ENCODE measurements at places on chromosomes 1 and 21.

DNA sequence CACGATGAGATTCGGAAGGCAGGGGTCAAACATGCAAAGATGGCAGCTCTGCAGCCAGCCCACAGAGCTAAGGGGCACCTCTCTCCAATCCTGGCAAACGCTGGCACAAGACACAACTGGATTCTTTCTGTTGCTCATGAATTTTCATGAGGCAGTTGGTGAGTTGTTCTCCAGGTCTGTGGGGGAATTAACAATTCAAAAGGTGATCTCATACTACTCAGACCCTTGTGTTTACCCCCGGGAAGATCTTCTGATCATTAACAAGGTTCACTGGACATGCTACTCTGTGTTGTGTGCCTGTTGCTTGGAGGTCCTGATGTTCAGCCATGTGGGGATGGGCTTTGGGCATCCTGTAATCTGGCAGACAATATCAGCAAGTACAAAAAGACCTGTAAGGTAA is 128.9 kb downstream of the HHAT start:
- no peak for DNase-seq

DNA sequence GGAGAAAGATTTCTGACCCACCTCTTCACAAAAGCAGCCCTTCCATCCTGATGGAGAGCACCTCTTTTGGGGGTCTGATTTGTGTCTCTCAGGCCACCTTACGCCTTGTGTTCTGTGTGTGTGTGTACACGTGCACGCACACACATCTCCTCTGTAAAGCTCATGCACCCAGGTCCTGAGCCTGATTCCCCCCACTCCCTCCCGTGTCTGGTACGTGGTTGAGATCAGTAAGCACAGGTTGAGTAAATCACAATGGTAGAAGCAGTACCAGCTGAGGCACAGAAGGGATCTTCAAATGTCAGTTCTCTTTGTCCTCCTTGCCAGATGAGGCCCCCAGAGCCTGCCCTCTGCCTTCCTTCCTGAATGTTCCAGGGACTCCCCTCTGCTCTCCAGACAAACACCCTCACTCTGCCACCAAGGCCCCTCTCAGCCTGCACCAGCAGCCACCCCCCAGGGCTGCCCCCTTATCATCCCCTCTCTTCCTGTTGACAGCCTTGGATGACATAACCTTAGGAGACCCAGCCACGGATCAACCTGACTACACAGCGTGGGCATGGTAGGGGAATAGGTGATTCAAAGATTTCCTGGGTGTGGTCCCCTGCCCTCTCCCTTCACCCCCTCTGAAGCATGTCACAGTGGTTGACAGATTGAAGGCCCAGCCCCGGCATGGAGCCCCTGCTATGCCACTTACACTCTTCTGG is 112.8 kb downstream of the HIVEP3 start:
- no peak for DNase-seq

DNA sequence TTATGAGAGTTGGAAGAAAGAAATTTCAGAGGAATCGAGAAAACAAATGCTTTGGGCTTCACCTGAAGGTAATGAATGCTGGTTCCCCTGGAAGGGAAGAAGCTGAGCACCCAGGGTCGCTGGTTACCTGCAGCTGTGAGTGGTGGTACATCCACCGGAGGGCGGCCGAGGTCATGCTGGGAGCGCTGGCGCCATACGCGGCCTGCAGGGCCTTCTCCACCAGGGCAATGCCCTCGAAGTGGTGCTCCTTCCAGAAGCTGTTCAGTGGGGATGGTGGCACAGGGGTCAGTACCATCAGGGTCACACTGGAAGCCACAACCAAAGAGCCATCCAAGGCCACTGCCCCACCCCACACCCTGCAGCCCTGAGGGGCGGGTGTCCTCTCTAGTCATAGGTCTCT is 16.8 kb downstream of the MRTO4 start:
- DNase-seq: no peak

- DNase-seq: no peak
These were observed 279.9 kb upstream of the RUNX1 start for GRCh38 chr21:35328856-35329455.

DNA sequence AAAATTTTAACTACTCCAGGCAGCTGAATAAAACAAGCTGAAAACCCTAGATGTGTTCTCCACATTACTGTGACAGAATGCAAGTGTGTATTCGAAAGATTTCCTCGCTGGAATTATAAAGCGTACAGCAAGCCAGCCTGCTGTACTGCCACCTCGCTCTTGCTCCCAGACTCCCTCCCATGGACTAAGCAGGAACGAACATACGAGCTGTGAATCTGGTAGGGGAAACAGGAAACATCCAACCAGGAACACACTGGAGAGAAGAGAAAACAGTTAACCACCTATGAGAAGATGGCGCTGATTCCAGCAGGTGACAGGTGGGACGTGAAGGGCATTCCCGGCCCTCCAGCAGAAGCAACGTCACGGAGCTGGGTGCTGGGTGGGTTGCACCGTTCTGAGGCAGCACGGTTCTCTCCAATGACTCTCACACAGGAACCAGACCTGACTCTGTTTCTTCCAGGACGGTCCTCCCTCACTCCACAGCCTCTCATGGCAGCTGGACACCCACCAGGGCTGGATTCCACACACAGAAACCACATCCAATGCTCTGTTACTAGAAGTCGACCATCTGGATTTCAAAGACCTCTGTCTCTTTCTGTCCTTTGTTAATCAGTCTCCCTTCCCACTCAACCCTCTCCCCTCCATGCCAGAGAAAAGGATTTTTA is 219.2 kb downstream of the RERE start:
- peak; percentile 44 for DNase-seq

GRCh38 chr1:39528082-39528481 is 36.6 kb downstream of the BMP8A start:
- no peak for DNase-seq

DNA sequence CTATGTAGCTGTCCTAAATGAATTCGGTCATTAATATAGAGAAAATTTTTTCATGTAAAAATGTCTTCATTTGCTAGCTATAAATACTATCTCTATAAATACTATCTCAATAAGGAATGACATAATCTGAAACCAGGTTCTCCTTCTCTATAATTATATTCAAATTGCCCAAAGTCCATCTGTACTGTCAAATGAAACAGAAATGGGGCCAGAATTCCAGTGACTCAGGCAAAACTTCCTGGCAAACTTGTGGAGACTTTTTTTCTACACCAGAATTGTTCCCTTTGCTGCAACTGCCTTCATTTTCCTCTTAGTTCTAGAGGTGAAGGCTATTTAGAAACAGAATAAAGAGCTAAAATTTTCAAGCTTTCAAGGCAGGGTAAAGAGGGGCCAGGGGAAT is 152.5 kb downstream of the KCNH1 start:
- no peak for DNase-seq

GRCh38 chr1:167443757-167444156 is 74.6 kb downstream of the CD247 start:
- DNase-seq: no peak

GRCh38 chr21:31599563-31599962 is 59.9 kb upstream of the SOD1 start:
- DNase-seq: no peak

GRCh38 chr1:175222296-175222938 is 29.8 kb upstream of the KIAA0040 start:
- no peak for DNase-seq

GRCh38 chr1:102097451-102097850 is 100.7 kb upstream of the OLFM3 start:
- peak; percentile 14 for DNase-seq

DNA sequence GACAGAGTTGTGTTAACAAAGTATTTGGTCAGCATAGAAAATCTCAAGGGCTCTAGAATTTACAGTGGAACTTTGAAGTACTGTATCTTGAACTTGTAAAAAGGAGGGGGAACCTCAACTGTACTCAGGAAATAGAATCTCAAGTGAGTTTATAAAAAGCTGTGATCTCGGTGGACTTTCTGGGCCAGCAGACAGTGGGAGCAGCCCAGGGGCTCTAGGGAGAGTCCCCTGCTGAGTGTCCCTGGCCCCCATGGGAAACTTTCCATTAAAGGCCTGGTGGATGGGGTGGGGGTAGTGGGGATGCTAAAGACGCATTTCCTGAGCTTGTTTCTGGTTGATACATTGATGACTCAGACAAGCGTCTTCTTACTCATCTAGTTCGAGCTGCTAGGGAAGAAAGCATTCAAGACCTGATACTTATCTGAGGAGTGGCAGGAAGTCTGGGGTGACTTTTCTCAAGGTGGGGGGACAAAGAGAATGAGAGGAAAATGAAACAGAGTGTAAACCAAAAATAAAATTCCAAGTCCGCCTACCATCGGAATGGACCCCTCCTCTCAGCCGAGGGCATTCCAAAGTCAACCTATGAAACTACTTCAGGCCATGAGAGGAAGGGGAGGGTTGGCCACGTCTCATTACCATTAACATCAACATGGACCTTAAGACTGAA is 65.5 kb downstream of the NID1 start:
- DNase-seq: no peak

- DNase-seq: no peak
These were observed 70.0 kb upstream of the SIM2 start for GRCh38 chr21:36628761-36629460.

- DNase-seq: no peak
These were observed 7.3 kb downstream of the C8B start for GRCh38 chr1:56958526-56958925.

DNA sequence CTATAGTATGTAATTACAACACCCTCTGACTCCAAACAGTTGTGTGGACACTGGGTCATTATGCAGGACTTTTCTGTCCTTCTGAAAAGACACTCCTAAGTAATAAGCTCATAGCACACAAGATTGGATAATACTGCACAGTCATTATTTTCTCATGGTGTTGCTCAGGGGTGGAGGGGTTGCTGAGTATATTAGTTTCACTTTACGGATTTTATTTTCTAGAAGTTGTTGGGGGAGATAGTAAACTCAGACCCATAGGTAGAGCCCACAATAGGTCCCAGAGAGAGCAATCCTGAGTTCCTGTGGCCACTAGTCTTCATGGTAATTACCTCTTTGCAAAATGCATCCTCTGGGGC is 53.4 kb downstream of the DUSP10 start:
- no peak for DNase-seq

DNA sequence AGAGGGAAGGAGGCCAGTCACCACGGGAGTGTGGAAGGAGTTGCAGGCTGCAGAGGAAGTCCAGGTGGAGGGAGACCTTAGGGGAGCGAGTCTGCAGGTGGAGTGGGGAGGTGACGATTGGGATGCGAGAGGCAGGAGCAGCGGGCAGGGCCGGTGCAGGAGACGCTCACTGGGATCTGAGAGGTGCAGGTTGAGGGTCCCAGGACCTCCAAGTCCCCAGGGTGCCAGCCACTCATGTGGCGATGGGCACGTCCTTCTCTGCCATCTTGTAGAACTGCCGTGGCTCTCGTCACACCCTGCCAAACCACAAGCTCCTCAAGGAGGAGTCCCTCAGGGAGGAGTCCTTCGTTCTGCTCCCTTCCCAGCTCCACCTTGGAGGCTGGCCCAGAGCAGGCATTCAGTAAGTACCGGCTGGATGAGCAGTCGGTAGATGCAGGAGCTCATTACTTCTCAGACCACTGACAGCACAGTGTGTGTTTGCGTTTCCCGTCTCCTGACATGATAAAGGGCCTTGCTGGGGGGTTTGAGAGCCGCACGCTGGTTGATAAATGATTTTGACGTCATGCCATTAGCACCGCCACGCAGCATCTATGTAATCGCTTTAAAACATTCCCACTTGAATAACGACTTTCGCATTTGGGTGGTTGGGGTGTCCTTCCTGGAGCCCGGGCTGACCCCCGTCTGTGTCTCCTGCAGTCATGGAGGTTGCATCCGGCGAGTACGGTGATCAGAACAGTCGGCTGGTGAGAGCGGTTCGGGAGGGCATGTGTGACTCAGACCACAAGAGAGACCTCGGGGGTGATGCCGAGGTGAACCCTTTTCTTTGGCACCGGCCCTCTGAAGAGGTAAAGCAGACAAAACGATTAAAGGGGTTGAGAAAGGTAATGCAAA is 27.8 kb downstream of the TFF3 start:
- DNase-seq: no peak

DNA sequence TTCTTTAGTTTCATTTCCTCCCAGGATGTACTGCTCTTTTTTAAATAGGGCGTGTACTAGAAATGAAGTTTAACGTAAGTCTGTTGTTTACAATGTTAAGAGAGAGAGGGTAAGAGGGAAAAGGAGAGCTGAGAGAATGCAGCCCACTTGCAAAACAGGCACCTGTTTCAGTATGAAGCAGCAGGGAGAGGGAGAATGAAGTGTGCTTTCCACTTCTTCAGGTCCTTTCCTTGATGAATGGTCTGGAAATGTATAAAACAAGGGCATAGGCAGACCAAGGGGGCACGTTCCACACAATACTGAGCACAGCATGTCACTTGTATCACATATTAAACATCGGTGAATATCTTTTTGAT is 2.0 kb downstream of the KCNA3 start:
- no peak for DNase-seq

DNA sequence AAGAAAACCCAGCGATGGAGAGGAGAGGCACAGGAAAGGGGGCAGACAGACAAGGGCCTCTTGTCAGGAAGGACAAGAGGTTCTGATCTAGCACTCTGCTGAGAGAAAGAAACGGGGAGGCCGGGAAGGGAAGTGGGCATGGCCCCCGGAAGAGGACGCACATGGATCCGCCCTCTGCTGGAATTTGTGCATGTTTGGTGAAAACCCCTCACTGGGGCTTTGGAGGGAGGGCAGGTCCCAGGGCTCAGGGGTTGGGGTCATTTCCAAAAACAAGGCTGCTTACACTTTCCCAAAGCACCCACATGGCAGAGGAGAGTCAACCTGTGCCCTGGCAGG is 32.4 kb upstream of the ECE1 start:
- no peak for DNase-seq

- DNase-seq: no peak
These were observed 88.4 kb downstream of the SDCCAG8 start for GRCh38 chr1:243343970-243344937.

GRCh38 chr1:108097018-108097417 is 103.1 kb downstream of the SLC25A24 start:
- no peak for DNase-seq

- peak; percentile 49 for DNase-seq
These were observed 3.4 kb upstream of the SLC25A34 start for GRCh38 chr1:15732686-15733081.

DNA sequence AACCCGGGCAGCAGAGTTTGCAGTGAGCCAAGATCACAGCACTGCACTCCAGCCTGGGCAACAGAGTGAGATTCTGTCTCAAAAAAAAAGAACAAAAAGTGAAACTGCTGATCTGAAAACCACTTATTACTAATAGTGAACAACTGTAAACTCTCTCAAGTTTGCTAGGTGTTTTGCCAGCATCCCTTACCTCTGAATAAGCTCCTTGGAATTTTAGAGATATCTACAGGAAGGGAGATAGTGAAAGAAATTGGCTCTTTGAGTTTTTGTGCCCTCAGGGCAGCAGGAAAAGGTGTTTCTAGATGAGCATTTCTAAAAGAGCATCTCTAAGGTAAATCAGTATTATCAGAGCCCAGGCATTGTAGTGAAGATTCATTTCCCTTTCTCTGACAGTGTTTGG is 27.1 kb downstream of the PARK7 start:
- DNase-seq: no peak

DNA sequence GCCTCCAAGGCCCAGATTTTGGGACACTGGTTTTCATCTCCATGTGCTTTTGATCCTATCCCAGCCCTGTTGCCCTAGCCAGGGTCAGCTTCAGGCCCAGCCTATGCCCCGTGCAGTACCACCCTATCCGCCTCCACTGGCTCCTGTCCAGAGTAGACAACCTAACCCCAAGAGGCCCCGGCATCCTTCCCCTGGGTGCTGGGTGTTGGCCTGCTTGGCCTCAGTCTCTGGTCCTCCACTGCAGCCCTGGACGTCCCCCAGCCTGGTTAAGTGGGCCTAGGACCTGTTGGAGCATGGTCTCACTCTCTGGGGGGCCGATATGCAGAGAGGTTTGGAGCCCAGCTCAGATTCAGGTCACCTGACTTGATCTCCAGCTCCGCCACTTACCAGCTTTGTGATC is 1.6 kb downstream of the CSF3R start:
- no peak for DNase-seq

GRCh38 chr1:109467301-109467777 is 993 bp downstream of the SYPL2 start:
- DNase-seq: no peak
